Lung (tissue), 17 donors: ENCODE measurements at places on chromosomes 1 and 21. TPM values are rescaled to one million over a fixed set of nuclear protein-coding genes. Genes with fewer than 3 reads are reported as not detected.

- DNase-seq = no peak
- H3K27ac ChIP-seq = no peak overlapping the region
- no peaks in the 10 kb centered on the region for H3K27me3 ChIP-seq
- H3K4me3 ChIP-seq = no peak overlapping the region
- H3K36me3 ChIP-seq = no peaks in the 10 kb centered on the region
Measured at GRCh38 chr1:241658081-241658793, 6.2 kb downstream of the WDR64 start.

- no peaks in the 10 kb centered on the region for H3K27me3 ChIP-seq
- H3K27ac ChIP-seq = no peak overlapping the region
- H3K36me3 ChIP-seq = no peaks in the 10 kb centered on the region
- H3K4me1 ChIP-seq = no peaks in the 10 kb centered on the region
Measured at GRCh38 chr1:13900583-13900982, 200.6 kb downstream of the PRDM2 start.

GRCh38 chr1:180931529-180931928, 18.8 kb downstream of the KIAA1614 start:
- no peak overlapping the region for H3K4me3 ChIP-seq
- H3K27me3 ChIP-seq = no peaks in the 10 kb centered on the region
- DNase-seq = no peak
- peaks cover 30% of the 10 kb centered on the region for H3K4me1 ChIP-seq
- no peak overlapping the region for H3K27ac ChIP-seq
- no peaks in the 10 kb centered on the region for H3K36me3 ChIP-seq

DNA sequence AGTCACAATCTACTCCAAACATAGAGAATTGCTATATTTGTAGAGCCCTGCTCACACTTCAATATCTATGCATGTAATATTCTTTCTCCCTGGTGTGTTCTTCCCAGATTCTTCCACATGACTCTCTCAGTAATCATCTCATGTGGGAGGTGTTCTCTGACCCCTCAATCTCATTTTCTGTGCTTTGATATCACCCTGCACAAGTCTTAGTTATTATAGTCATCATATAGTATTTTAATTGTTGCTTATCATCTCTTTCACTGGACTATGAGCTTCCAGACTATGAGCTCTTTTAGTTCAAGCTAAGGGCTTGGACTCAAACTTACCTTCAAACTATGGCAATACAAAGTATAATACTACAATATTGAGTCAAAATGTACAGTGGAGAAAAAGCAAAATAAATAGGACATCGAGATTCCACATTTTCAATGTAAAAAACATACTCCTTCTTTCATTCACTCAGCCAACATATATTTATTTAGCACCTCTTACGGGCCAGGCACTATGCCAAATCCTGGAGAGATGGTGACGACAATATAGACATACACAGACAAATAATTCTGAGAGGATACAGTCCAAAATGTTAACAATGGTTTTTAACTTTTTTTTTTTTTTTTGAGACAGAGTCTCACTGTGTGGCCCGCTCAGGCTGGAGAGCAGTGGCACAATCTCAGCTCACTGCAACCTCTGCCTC, 12.7 kb downstream of the TESK2 start:
- no peak overlapping the region for H3K27ac ChIP-seq
- DNase-seq = peak; percentile 62
- no peaks in the 10 kb centered on the region for H3K27me3 ChIP-seq
- no peak overlapping the region for H3K4me3 ChIP-seq
- H3K36me3 ChIP-seq = no peaks in the 10 kb centered on the region

DNA sequence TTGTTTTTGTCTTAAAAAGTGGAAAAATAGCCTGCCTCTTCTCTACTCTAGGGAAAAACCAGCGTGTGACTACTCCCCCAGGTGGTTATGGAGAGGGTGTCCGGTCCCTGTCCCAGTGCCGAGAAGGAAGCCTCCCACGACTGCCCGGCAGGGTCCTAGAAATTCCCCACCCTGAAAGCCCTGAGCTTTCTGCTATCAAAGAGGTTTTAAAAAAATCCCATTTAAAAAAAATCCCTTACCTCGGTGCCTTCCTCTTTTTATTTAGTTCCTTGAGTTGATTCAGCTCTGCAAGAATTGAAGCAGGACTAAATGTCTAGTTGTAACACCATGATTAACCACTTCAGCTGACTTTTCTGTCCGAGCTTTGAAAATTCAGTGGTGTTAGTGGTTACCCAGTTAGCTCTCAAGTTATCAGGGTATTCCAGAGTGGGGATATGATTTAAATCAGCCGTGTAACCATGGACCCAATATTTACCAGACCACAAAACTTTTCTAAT, 35.0 kb upstream of the TDRD10 start:
- no peaks in the 10 kb centered on the region for H3K27me3 ChIP-seq
- no peak for DNase-seq
- no peaks in the 10 kb centered on the region for H3K4me1 ChIP-seq
- no peak overlapping the region for H3K4me3 ChIP-seq

- H3K27ac ChIP-seq = no peak overlapping the region
- H3K4me3 ChIP-seq = no peak overlapping the region
- no peak for DNase-seq
- H3K4me1 ChIP-seq = no peaks in the 10 kb centered on the region
Measured at GRCh38 chr1:10708757-10709156, 87.7 kb downstream of the CASZ1 start.

GRCh38 chr1:108521990-108522393, 37.9 kb upstream of the EEIG2 start:
- peaks cover 14% of the 10 kb centered on the region for H3K4me1 ChIP-seq
- DNase-seq = no peak
- H3K4me3 ChIP-seq = no peak overlapping the region
- no peak overlapping the region for H3K27ac ChIP-seq
- H3K36me3 ChIP-seq = no peaks in the 10 kb centered on the region

DNA sequence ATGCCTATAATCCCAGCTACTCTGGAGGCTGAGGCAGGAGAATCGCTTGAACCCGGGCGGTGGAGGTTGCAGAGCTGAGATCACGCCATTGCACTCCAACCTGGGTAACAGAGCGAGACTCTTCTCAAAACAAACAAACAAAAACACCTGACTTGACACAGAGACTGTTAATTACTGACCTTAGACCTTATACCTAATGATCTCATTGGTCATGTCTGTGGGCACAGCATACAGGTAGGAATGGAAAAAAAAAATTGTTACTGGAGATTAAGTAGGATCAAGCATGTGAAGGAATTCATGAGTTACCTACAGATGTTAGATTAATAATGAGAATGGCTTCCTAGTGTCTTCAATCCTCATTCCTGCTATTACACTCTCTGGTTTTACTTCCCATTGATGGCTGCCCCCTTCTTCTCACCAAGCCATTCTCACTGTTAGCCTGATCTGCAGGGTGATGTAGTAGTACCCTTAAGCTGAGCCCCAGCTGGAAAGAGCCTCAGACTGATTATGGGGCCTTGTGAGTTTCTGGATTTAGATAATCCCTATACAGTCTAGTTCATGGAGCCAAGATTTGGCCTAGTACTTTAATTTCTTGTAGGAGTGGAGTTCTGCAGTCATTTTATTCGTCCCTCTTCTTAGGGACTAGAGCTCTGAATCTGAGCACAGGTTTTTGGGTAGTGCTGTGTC, 8.8 kb downstream of the TBCE start:
- peaks cover 6% of the 10 kb centered on the region for H3K36me3 ChIP-seq
- H3K27me3 ChIP-seq = no peaks in the 10 kb centered on the region
- no peak for DNase-seq
- no peak overlapping the region for H3K27ac ChIP-seq
- no peaks in the 10 kb centered on the region for H3K4me1 ChIP-seq

- H3K4me1 ChIP-seq = peaks cover 11% of the 10 kb centered on the region
- H3K4me3 ChIP-seq = no peak overlapping the region
- no peaks in the 10 kb centered on the region for H3K27me3 ChIP-seq
- peaks cover 5% of the 10 kb centered on the region for H3K36me3 ChIP-seq
Measured at GRCh38 chr1:93584261-93585003, 97.2 kb downstream of the BCAR3 start.

- H3K27ac ChIP-seq = peak overlapping the region; percentile 86
- H3K36me3 ChIP-seq = no peaks in the 10 kb centered on the region
- H3K27me3 ChIP-seq = no peaks in the 10 kb centered on the region
- peak; percentile 92 for DNase-seq
- no peak overlapping the region for H3K4me3 ChIP-seq
- peaks cover 12% of the 10 kb centered on the region for H3K4me1 ChIP-seq
Measured at GRCh38 chr1:66271216-66271903, 262.6 kb upstream of the SGIP1 start.

DNA sequence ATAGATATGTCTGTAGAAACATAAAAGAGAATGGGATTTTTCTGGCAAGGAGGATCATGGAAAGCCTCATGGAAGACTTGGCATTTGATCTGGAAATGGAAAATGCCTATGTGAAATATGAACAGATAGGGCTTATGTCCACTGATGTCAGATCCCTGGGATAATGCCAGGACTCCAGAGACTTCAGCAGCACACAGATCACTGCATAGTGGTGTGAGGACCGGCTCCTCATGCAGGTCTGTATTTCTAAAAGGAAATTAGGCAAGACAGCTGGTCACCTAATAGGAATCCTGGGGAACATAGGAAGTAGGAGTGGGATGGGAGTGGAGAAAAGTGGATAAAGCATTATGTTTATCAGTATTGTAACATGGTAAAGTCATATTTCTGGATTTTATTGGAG, 56.8 kb upstream of the IPO9 start:
- no peak for DNase-seq
- H3K4me3 ChIP-seq = no peak overlapping the region
- peaks cover 34% of the 10 kb centered on the region for H3K4me1 ChIP-seq
- no peak overlapping the region for H3K27ac ChIP-seq
- no peaks in the 10 kb centered on the region for H3K27me3 ChIP-seq

DNA sequence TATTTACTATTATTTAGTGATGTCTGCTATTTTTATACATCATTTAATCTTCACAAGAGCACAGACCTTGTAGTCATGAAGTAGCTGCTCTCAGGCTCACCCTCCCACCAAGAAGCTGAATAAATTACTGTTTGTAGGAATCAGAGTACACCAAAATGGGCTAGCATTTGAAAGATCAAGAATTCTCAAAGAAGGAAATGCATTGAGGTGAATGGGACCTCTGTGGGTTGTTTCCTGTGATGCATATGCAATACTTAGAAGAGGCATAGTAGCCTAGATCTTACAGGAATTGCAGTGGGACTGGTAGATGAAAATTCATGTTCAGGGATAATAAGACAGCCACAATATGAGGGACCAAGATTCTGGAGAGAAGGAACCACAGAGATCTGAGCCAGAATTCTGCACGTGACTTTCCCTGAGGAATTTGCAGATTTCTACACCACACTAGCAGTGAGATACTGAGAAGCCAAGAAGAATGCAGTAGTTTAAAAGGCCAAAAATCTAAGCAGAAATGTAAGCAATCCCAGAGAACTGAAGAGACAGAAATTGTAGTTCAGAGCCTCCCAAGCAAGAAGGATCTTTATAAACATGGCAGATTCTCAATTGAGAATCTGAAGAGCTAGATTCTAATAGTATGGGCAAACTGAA, 307.0 kb downstream of the ST6GALNAC3 start:
- no peaks in the 10 kb centered on the region for H3K36me3 ChIP-seq
- H3K27me3 ChIP-seq = no peaks in the 10 kb centered on the region
- peak; percentile 73 for DNase-seq
- no peak overlapping the region for H3K27ac ChIP-seq
- H3K4me3 ChIP-seq = no peak overlapping the region
- no peaks in the 10 kb centered on the region for H3K4me1 ChIP-seq

DNA sequence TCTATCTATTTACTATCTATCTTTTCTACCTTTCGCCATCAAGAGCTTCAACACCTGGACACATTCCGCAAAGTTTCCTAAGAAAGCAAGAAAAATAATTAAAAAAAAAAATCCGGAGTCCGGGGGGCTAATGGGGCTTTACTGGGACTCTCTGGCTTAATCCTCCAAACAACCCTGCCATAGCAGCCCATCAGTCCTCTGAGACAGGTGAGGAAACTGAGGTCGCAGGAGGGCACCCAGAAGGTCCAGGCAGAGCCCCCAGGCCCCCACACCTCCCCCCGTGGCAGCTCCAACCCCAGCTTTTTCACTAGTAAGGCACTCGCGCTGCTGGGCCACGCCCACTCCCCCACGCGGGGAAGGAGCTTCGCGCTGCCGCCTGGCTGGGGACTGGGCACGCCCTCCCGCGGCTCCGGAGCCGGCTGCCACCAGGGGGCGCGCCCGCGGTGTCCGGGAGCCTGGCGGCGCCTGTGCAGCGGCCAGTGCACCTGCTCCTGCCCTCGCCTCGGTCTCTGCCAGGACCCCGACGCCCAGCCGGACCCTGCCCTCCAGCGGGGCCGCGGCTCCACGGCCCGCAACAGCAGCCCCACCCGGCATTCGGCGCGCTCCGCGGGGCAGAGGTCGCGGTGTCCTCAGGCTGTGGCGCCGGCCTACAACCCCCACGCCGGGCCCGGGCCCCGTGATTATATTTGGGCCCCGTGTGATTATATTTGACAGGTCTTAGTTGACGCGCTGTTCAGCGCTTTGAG, 54.1 kb upstream of the SAMD11 start:
- peaks cover 5% of the 10 kb centered on the region for H3K27me3 ChIP-seq
- no peak overlapping the region for H3K27ac ChIP-seq
- H3K4me1 ChIP-seq = no peaks in the 10 kb centered on the region
- H3K36me3 ChIP-seq = no peaks in the 10 kb centered on the region
- peak; percentile 23 for DNase-seq

DNA sequence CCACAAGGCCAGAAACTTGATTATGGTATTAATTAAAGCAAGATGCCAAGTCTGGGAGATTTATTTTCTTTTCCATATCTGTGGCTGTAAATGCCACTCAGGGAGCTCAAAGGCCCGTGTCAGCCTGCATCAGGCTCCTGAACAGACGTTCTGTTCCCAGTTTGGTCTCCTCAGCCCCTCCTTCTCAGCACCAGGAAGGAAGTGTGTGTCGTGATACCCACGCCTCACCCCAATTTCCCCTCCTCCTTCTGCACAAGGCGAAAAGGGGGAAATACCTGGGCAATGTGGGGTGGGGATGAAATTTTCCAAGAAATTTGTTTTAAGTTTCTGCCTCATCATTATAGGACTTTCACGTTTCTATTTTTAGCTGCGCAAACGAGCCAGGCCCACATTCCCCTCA, 112.0 kb downstream of the SYF2 start:
- no peak overlapping the region for H3K4me3 ChIP-seq
- DNase-seq = no peak
- H3K27ac ChIP-seq = no peak overlapping the region
- no peaks in the 10 kb centered on the region for H3K27me3 ChIP-seq

DNA sequence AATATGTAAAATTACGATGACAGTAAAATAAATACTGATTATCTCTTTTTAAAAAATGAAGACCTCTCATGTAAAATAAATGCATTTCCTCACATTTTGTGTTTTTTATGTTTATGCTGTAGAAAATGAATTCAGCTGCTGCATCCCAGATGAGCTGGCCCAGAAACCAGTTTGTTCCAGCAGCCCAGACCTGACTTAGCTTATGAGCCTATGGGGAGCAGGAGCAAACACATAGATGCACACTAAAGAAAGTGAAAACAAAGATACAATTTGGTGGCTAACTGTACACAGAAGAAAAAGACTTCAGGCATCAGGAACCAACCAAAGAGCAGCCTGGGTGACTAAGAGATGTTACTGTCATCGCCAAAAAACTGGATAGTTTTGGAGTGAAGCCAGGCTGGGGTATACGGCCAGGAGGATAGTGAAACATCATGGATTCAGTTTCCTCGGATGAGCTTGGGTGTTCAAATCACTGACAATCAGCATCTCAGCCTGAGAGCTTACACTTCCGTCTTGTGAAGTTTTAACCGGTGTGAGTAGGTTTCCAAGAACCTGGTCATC, 113.9 kb upstream of the BACE2 start:
- no peaks in the 10 kb centered on the region for H3K27me3 ChIP-seq
- H3K36me3 ChIP-seq = no peaks in the 10 kb centered on the region
- H3K4me3 ChIP-seq = no peak overlapping the region

The BTBD19 gene
- 20.0 TPM for total RNA-seq

The STRIP1 gene
- total RNA-seq = 68.2 TPM

The CD1E gene
- total RNA-seq = 0.55 TPM

The LCE2C gene
- total RNA-seq = not detected

The SIPA1L2 gene
- 27.0 TPM for total RNA-seq

The PADI2 gene
- 4.6 TPM for total RNA-seq

The MTMR11 gene
- 11.2 TPM for total RNA-seq
